ENCODE measurements at places on chromosomes 5 and 9.

- no peak for DNase-seq
These were observed 205.7 kb upstream of the RIOK2 start for GRCh38 chr5:97388794-97389193.

DNA sequence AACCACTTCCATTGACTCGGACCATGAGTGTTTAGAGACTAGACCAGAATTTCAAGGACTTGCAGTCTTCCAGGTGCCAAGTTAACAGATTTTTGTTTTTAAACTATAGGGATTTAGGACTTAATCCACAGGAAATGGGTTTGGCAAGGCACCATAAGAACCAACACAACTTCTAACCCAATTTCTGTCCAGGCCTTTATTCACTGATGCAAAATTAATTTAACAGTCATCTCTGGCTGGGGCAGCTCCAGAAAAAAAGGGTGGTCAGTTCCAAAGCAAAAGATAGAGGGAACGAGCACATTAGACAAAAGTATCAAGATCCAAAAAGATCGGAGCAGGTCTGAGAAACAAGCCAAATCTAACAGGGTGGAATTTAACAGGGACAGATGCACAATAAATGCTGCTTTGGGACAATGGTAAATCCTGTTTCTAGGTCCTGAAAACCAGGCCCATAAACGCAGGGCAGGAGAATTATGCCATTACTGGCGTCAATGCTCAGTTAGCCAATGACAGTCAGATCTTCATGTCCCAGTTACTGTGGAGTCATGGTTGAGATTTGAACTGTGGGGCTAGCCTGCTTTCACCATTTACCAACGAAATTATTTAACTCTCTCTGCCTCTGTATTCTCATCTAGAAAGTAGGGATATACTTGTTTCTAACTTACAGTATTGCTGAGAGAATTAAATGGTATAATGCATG lies 590.8 kb upstream of the BRINP1 start:
- DNase-seq = no peak

DNA sequence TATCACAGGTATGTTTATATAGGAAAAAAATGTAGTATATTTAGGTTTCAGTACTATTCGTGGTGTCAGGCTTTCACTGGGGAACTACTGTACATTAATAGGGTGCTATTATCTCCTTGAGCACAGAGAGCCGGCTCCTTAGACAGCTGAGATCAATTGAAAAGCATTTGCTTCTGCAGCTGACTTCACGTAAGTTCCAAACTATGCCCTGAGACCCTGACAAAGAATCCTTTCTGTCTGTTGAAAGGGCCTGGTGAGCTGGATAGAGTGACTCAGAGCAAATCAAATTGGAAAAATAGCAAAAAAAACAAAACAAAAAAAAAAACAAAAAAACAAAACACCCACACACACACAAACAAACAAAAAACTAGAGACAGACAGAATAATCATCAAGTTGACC lies 652.0 kb downstream of the MTRR start:
- DNase-seq = no peak

DNA sequence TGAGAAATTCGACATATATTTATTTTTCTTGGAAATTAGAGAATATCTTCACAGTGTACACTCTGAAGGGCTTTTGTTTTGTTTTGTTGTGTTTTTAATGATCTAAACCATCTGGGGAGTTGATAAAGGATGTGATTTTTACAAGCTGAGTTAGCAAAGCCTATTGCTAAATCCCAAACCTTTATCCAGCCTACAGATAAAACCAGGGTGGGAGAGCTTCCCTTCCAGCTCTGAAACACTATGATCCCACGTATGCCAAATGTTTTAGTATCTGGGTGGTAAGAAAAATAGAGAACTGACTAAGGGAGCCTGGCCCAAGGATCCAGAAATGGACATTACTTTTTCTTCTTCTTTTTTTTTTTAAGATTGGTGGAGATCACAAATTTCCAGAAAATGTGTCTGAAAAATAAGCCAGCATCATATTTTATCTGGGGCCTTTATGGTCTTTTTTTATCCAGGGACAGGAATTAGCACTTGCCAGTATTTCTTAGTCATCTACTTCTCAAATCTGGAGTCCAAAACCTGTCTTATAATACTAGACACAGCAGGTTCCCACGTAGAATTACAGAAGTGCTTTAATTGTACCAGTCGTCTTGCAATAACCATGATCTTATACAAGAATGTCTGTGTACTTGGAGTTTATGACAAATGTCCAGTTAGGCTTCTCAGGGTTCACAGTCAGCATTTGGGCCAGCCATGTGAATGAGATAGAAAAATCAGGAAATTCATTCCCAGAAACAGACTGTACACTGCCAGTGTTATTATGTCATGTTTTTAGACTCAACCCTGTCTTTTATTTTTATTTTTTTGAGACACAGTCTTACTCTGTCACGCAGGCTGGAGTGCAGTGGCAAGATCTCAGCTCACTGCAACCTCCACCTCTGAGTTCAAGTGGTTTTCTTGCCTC lies 290.8 kb upstream of the MPDZ start:
- no peak for DNase-seq

Data from glutamatergic neuron (in vitro differentiated cells).